ENCODE measurements at places on chromosomes 16 and 17.

DNA sequence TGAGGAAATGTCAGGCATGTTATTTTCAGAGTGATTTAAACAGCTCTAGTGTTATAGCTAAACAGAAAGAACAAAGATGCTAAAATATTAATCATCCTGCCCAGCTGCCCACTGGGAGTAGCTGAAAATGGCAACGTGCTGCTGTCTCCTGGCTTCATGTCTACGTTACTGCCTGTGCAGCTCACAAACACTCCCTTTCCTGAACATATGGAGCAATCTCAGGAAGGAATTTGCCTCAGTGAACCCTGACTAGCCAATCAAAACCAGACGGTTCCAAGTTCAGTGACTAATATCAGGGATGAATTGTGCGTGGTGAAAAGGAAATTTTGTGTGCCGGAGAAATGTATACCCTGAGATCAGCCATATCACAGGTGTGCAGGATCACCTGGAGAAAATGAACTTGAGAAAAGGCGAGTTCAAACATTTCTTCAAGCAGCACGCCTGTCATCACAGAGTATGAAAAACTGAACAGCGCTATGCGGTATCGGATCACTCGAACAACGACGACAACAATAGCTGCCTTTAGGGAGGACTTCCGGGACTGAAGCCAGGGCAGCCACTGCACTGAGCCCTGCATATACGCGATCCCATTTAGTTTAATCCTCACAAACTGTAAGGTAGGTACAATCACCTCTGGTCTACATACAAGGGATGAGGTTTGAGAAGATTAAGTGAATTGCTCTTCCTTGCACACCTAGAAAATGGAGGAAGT lies 110.3 kb downstream of the STX8 start:
- no peak for DNase-seq

- DNase-seq, result no peak
These were observed 17.4 kb downstream of the CPD start for GRCh38 chr17:30396129-30396528.

DNA sequence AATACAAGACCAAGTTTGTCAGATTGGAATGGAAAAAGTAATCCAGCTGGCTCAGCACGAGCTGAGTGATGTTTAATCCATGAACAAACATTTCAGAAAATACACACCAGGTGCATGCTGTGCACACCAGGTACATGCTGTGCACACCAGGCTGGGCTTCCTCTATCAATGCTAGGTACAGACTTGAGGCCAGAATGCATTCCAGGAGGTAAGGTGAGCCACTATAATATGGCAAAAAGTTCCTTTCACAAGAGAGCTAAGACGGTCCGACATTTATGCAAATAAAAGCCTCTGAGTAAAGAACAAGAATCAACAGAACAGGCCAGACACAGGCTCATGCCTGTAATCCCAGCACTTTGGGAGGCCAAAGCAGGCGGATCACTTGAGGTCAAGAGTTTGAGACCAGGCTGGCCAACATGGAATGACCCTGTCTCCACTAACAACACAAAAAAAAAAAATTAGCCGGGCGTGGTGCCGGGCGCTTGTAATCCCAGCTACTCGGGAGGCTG lies 128.2 kb downstream of the ZNF778 start:
- DNase-seq, result no peak

GRCh38 chr16:80389338-80389737 lies 151.5 kb upstream of the DYNLRB2 start:
- no peak for DNase-seq

- no peak for DNase-seq
These were observed 6.8 kb upstream of the APRT start for GRCh38 chr16:88818575-88818874.

DNA sequence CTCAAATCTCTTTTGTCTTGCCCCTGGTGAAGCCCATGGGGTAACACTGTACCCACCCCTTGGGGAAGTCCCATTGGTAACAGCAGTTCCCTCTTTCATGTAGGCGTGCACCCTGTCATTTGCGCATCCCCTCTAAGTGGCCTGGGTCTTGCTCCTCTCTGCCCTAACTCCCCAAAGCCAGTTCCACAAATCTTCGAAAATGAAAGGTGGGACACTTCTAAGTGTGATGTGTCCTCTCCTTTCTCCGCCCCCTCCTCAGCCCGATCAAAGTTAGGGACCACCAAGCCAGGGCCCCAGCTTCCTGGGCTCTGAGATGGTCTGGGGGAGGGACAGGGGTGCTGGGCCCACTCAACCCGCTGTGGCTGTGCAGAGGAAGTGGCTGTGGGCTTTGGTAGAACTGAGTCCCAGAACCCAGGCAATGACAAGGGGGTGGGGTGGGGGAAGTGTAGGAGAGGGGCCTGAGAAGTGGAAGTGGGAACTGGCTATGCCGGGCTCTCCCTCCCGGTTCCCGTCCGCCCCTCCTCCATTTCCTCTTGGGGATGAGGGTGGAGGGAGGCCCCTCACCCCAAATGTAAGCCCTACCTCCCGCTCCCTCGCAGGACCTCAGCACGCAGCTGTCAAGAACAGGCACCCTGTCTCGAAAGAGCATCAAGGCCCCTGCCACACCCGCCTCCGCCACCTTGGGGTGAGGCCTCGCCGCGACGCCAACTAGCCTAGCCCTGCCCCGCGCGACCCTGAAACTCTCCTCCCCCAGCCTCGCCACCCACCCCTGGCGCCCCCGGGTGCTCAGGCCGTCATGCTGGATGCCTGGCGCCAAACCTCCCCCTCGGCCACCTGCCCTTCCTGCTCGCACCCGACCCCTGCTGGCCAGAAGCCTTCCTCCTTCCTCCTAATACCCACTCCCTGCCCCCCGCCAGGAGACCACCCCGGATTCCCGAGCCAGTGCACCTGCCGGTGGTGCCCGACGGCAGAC lies 8.7 kb downstream of the ABI3 start:
- DNase-seq, result no peak

GRCh38 chr16:1788095-1788707 lies 5.3 kb downstream of the IGFALS start:
- DNase-seq, result no peak

DNA sequence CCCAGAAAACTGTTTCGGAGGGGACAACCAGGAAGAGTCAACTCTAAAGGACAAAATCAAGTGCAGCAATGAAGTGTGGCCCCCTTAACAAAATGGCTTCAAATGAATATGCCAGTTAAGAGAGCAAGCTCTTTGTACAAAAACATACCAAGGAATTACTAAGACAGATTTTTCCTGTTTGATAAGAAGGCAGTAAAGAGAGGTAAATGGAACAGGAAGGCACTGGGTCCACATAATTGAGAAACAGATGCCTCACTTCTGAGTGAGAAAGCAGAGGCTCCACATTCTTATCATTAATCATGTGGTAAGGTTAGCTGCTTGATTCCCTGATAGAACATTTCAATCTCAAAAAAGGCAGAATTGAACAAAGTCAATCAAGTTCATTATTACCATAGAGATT lies 44.9 kb downstream of the MBTD1 start:
- DNase-seq, result no peak

DNA sequence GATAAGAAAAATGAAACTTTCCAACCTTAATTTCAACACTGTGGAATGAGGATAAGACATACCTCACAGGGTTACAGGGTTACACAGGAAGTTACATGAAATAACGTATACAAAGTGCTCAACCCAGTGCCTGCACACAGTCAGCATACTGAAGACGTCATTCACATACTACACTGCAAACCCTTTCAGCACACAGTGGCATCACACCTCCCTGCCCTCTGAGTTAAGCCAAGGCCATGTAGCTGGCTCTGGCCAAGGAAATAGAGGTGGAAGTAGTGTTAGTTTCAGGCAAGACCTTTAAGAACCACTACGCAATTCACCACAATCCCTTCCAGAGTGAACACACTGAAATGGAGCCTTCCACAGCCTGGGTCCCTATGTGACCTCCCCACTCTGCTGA lies 46.6 kb upstream of the GSG1L start:
- no peak for DNase-seq

- no peak for DNase-seq
These were observed 70.7 kb downstream of the COG7 start for GRCh38 chr16:23382279-23382678.

GRCh38 chr17:81396722-81397313 lies 1.6 kb downstream of the BAHCC1 start:
- DNase-seq, result peak; percentile 91

- peak; percentile 42 for DNase-seq
These were observed at the start of gene CRAMP1 for GRCh38 chr16:1612320-1613111. Gene CRAMP1, plus strand, starts transcription at chr16:1612360. Its CDS starts 2,280 bp downstream, at chr16:1614640.

DNA sequence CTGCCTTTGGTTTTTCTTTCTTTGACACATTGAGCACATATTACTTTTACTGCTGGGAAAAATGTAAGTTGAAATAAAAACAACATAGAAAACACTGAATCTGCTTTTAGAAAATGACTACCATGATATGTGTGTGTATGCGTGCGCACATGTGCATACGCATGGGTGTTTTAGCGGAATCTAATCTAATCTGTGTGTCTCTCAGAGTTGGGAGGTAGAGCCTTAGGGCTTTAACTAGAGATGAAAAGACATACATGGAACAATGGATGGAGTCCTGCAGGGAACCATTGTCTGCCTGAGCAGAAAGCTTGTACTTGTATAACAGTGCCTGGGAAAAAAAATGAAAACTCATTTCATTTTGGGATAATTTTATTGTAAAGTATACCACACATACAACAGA lies 12.4 kb downstream of the SLFN5 start:
- no peak for DNase-seq

- no peak for DNase-seq
These were observed 16.8 kb downstream of the TPSD1 start for GRCh38 chr16:1272453-1273198.

- no peak for DNase-seq
These were observed at the start of gene PYY for GRCh38 chr17:43953746-43954145. Gene PYY, minus strand, starts transcription at chr17:43953940. Its CDS starts 457 bp downstream, at chr17:43953483.

DNA sequence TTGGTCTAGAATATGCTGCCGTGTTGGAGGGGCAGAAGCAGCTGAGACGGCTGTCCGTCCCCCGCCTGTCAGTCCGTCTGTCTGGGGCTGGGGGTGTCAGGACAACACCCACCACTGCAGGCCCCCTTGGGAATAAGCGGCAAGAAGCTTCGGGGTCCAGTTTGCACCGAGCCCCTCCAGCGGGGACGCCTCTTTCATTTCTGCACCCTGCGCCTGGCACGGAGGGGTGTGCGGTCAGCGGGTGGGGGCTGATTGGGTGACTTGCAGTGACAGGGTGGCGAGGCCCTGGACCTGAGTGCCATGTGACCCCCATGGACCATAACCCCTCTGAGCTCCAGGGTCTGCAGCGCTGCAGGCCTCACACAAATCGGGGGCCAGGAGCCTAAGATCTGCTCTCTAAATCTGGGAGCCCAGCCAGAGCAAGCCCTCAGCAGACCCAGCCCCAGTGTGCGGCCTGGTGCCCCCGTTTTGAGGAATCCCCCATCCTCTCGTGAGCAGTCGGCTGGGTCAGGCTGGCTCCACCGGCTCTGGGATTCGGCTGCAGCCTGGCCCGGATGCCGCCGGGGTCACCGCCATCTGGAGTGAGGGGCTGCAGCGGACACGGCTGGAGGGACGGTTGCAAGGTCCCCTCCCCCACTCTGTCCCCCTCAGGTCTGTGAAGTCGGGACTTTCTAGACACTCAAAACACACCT lies 8.3 kb downstream of the CBFA2T3 start:
- DNase-seq, result no peak

GRCh38 chr17:41264599-41264998 lies 579 bp upstream of the KRTAP9-6 start:
- peak; percentile 0 for DNase-seq

GRCh38 chr16:25575363-25575762 lies 116.4 kb upstream of the HS3ST4 start:
- DNase-seq, result no peak

GRCh38 chr17:67931227-67931626 lies 65.0 kb downstream of the C17orf58 start:
- DNase-seq, result no peak

GRCh38 chr16:86608301-86608747 lies 30.0 kb downstream of the FOXL1 start:
- peak; percentile 93 for DNase-seq

DNA sequence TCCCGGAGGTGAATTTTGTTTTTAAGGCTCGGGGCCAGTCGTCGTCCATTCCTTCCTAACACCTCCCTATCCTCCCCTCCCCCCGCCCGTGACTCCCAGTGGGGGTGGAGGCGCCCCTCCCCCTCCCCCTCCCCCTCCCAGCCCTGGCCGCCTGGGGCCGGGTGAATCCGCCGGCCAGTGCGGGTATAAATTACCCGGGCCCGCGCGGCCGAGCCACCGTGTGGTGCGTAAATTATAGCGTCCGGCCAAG lies 2.0 kb upstream of the GSE1 start:
- DNase-seq, result no peak

DNA sequence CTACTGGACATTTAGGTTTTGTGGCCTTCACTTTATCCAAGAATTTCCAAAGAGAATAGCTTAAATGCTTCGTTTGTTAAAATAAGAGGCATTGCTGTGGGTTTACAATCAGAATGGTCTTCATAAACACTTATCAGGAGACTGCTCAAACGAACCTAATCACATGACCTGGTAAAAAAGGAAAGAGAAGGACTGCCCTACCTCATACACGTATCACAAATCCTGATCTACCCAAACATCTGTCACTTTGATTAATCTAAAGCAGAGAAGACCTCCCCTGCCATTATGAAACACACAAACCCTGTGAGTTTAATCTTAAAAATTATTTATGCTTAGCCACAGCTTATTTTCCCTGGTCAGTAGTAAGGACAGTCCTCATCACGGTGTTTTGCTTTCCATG lies 76.6 kb downstream of the PARN start:
- DNase-seq, result no peak

DNA sequence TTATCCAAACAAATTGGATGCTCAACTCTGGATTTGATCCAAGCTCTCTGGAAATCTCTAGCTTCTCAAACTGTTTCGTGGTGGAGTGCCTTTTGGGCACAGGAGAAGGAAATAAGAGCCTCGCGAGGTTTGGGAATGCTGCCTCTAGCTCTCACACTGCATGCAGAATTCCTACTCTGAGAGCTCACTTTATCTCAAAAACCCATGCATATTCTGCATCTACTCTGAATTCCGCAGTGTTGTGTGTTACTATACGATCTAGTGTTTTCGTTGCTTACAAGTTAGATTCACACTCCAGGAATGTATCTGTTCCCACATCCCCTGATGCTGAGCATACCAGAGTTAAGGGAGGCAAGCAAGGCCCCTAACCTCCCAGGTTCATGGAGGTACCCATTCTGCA lies 462.7 kb downstream of the WWOX start:
- no peak for DNase-seq

GRCh38 chr16:53080345-53081031 lies 25.7 kb downstream of the CHD9 start:
- DNase-seq, result no peak

DNA sequence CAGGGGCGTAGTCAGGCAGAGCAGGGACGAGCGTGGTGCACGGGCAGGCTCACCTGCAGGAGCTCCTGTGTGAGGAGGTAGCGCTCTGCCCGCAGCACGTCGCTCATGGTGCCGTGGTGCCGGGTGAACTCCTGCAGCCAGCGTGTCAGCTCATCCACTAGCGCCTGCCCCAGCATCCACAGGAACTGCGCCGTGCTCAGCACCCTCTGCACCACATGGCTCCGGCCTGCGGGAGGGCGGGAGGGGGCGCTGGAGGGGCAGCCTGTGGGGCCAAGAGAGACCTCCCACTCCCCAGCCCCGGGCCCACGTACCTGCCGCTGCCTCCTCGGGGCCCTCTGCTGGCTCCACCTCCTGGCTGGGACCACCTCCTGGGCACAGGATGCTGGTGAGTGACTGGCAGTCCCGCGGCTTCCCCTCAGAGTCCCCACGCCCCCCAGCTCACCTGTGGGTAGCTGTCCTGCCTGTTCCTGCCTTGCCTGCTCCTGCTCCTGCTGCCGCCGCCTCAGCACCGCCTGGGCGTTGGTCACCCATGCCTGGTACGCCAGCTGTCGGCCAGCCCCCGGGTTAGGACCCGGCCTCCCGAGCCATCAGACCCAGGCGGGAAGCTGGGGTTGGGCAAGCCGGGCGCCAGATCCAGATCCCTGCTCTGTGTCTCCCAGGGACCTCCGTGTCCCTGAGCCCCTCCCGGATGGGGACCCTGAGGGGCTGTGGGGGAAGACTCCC lies 16.6 kb downstream of the CTU2 start:
- DNase-seq, result no peak
